ENCODE measurements at places on chromosomes 7 and 10. TPM values are rescaled to one million over a fixed set of nuclear protein-coding genes. Genes with fewer than 3 reads are reported as not detected.

The SPDYE16 gene
- not detected for total RNA-seq

The AKR1C8 gene
- total RNA-seq: not detected

The AKR1C3 gene
- 257 TPM for total RNA-seq

The CACUL1 gene
- total RNA-seq: 37.9 TPM

The KIF11 gene
- total RNA-seq: 31.6 TPM

The PDZD7 gene
- total RNA-seq: 0.19 TPM

The GRID1 gene
- total RNA-seq: 0.30 TPM

The ZNF438 gene
- total RNA-seq: 2.7 TPM

The RTKN2 gene
- 3.2 TPM for total RNA-seq

The SFRP4 gene
- total RNA-seq: 0.42 TPM

The GPNMB gene
- 12.8 TPM for total RNA-seq

The C10orf53 gene
- not detected for total RNA-seq

The SCD gene
- 159 TPM for total RNA-seq

DNA sequence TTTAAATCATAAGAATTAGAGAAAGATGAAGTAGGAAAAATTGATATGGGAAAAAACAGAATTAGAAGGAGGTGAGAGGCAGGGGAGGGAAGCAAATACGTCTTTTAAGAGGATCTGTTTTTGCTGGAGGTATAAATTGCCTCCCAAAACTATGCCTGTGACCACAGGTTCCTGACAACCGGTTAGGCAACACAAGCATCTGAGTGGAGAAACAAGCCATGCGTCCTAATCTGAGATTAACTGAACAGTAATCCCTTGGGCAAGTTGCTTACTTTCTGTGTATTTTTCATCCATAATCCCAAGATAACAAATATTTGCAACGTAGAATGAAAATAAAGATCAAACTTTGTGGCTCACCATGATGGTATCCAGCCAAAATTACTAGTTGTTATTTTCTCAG, 149.2 kb downstream of the C1GALT1 start:
- H3K4me3 ChIP-seq: no peak overlapping the region
- no peaks in the 10 kb centered on the region for H3K36me3 ChIP-seq
- DNase-seq: no peak
- H3K27ac ChIP-seq: no peak overlapping the region

DNA sequence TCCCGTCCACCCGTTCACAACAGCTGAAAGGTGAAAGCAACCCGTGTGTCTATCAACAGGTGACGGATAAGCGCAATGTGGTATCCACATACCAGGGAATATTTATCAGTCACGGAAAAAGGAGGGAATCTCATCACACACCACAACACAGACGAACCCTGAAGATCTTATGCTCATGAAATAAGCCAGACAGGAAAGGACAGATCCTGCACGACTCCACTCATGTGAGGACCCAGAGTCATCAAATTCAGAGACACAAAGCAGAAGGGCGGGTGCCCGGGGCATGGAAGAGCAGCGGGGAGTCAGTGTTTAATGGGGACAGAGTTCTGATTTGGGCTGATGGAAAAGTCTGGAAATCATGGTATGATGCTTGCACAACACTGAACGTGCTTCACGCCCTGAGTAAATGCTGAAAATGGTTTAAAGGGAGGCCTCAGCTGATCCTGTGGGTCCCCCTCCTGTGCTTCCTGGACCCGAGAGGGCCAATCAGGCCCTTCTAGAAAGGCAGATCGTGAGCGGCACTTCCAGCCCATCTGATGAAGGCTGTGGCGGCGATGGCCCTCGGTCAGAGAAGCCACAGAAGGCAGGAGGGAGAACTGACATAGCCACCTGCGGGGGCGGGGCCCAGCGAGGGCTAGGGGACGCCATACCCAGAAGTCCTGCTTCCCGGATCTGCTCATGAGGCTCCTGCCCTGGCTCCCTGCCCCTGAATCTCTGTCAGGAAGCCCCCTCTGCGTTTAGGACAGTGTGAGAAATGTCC, 19.1 kb downstream of the WDR86 start:
- no peaks in the 10 kb centered on the region for H3K36me3 ChIP-seq
- no peaks in the 10 kb centered on the region for H3K4me1 ChIP-seq
- no peak overlapping the region for H3K27ac ChIP-seq
- no peak overlapping the region for H3K4me3 ChIP-seq
- no peak for DNase-seq
- H3K27me3 ChIP-seq: no peaks in the 10 kb centered on the region

- no peaks in the 10 kb centered on the region for H3K36me3 ChIP-seq
- H3K4me3 ChIP-seq: no peak overlapping the region
- no peak for DNase-seq
Observed at GRCh38 chr10:116269619-116270018, 3.4 kb downstream of the GFRA1 start.

GRCh38 chr7:24475166-24475961, 97.9 kb upstream of the PALS2 start:
- H3K4me1 ChIP-seq: no peaks in the 10 kb centered on the region
- no peaks in the 10 kb centered on the region for H3K36me3 ChIP-seq
- H3K27me3 ChIP-seq: no peaks in the 10 kb centered on the region
- H3K27ac ChIP-seq: no peak overlapping the region
- no peak for DNase-seq

- H3K27ac ChIP-seq: no peak overlapping the region
- peaks cover 6% of the 10 kb centered on the region for H3K27me3 ChIP-seq
- H3K4me3 ChIP-seq: no peak overlapping the region
- H3K4me1 ChIP-seq: no peaks in the 10 kb centered on the region
Observed at GRCh38 chr7:45882465-45882810, 5.8 kb upstream of the IGFBP1 start.

- no peaks in the 10 kb centered on the region for H3K4me1 ChIP-seq
- H3K4me3 ChIP-seq: no peak overlapping the region
- no peak for DNase-seq
- peaks cover 6% of the 10 kb centered on the region for H3K36me3 ChIP-seq
Observed at GRCh38 chr7:32879460-32879859, 12.1 kb downstream of the KBTBD2 start.

- no peak overlapping the region for H3K27ac ChIP-seq
- DNase-seq: no peak
- H3K4me1 ChIP-seq: no peaks in the 10 kb centered on the region
- no peaks in the 10 kb centered on the region for H3K27me3 ChIP-seq
- no peak overlapping the region for H3K4me3 ChIP-seq
Observed at GRCh38 chr7:158458096-158458495, 129.5 kb downstream of the PTPRN2 start.

- no peaks in the 10 kb centered on the region for H3K36me3 ChIP-seq
- DNase-seq: no peak
- H3K27me3 ChIP-seq: no peaks in the 10 kb centered on the region
- H3K27ac ChIP-seq: no peak overlapping the region
- no peaks in the 10 kb centered on the region for H3K4me1 ChIP-seq
- H3K4me3 ChIP-seq: no peak overlapping the region
Observed at GRCh38 chr7:30983914-30984247, 20.1 kb downstream of the GHRHR start.

- no peak overlapping the region for H3K27ac ChIP-seq
- no peaks in the 10 kb centered on the region for H3K27me3 ChIP-seq
- no peaks in the 10 kb centered on the region for H3K4me1 ChIP-seq
- no peak for DNase-seq
- no peak overlapping the region for H3K4me3 ChIP-seq
Observed at GRCh38 chr10:27857616-27858015, 112.0 kb upstream of the MKX start.

DNA sequence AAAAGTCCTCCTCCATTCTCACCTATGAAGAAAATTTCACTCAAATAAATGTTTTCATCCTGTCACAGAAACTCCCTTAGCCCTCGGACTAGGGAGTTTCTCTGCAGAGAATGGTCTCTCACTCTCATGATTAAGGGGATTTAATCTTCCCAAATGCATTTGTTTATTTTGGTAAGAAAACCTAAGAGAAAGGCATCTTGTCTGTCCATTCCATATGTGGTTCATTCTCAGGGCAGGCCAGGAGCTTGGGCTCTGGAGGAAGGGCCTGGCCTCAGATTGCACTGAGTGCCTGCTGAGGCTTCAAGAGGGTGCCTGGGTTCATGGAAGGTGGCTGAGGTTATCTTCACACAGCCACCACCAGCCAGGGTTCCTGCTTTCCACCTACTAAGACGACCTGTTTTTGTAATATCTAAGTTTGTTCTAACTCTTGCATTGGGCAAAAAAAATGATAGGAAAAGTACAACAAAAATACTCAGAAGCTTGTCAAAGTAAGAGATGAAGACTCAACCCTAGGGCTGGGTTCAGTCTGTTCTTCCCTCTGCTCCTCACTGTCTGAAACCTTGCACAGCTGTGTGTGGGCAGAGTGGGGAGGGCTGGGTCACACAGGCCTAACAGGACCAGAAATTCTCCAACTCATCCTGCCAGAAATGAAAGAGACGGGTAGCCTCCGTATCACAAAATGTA, 186.7 kb downstream of the CXCL12 start:
- no peaks in the 10 kb centered on the region for H3K27me3 ChIP-seq
- H3K4me3 ChIP-seq: no peak overlapping the region
- no peaks in the 10 kb centered on the region for H3K36me3 ChIP-seq

DNA sequence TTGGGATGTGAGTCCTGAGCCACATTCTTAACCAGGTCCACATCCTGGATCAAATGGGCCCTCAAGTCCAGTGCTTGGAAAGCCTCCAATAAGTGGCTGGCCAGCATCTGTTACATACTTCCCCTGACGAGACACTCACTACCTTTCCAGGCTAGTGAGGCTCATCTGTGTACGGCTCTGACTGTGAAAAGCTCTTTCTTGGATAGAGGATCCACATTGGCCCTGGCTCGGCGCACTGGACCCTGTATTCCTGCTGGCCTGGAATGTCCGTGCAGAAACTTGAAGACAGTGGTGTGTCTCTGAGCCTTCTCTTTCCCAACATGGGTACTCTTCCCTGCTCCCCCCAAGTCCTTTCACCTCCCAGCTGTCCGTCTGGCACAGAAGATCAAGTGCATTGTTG, 35.5 kb downstream of the MYL10 start:
- H3K27me3 ChIP-seq: no peaks in the 10 kb centered on the region
- no peak overlapping the region for H3K4me3 ChIP-seq
- H3K4me1 ChIP-seq: no peaks in the 10 kb centered on the region
- H3K36me3 ChIP-seq: no peaks in the 10 kb centered on the region
- DNase-seq: no peak

DNA sequence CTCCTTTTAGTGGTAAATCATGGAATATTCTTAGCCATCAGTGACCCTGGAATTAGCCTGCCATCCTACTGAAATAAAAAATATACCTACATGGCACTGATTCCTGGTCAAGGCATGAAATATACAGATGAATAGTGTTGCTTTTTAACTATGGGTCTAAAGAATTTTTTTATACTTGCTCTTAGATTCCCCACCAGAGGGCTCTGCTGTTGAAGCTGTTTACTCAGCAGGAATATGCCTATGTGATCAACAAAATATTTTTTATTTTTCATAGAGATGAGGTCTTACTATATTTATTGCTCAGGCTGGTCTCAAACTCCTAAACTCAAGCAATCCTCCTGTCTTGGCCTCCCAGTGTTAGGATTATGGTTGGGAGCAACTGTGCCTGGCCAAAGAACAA, 13.5 kb downstream of the ZC3HC1 start:
- no peaks in the 10 kb centered on the region for H3K27me3 ChIP-seq
- H3K4me3 ChIP-seq: no peak overlapping the region
- no peak overlapping the region for H3K27ac ChIP-seq
- H3K36me3 ChIP-seq: no peaks in the 10 kb centered on the region
- DNase-seq: no peak

- H3K4me1 ChIP-seq: no peaks in the 10 kb centered on the region
- H3K4me3 ChIP-seq: no peak overlapping the region
- H3K36me3 ChIP-seq: no peaks in the 10 kb centered on the region
- H3K27me3 ChIP-seq: no peaks in the 10 kb centered on the region
Observed at GRCh38 chr10:14296065-14296709, 34.5 kb downstream of the FRMD4A start.

GRCh38 chr7:157388301-157388700, 51.5 kb downstream of the DNAJB6 start:
- no peaks in the 10 kb centered on the region for H3K27me3 ChIP-seq
- no peak overlapping the region for H3K27ac ChIP-seq
- H3K4me3 ChIP-seq: no peak overlapping the region
- no peak for DNase-seq
- peaks cover 9% of the 10 kb centered on the region for H3K36me3 ChIP-seq

GRCh38 chr7:123747620-123748141, 1.1 kb downstream of the WASL start:
- peak overlapping the region; percentile 100 for H3K27ac ChIP-seq
- H3K36me3 ChIP-seq: no peaks in the 10 kb centered on the region
- peak; percentile 81 for DNase-seq
- H3K27me3 ChIP-seq: no peaks in the 10 kb centered on the region
- H3K4me1 ChIP-seq: no peaks in the 10 kb centered on the region

- DNase-seq: no peak
- H3K27me3 ChIP-seq: no peaks in the 10 kb centered on the region
- H3K27ac ChIP-seq: no peak overlapping the region
- no peaks in the 10 kb centered on the region for H3K4me1 ChIP-seq
Observed at GRCh38 chr7:117076426-117076943, 123.2 kb downstream of the ST7 start.

DNA sequence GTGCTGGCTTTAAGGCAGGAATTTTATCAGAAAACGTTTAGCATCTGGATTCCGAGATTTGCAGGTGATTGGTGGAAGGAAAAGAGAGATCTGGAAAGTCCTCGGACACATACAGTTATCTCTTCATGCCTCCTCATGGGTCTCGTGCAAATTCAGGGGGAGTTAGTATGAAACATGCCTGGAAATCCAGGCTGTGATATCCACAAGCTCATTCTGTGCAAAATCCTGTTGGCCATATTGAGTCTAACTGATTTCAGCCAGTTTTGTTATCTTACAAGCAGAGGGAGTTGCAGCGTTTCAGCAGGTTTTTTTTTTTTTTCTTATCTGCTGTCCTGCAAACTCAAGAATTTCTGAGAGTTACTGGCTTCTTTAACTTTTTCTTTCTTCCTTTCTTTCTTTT, 411.5 kb downstream of the GALNT17 start:
- no peaks in the 10 kb centered on the region for H3K27me3 ChIP-seq
- no peaks in the 10 kb centered on the region for H3K36me3 ChIP-seq
- no peak overlapping the region for H3K4me3 ChIP-seq
- no peaks in the 10 kb centered on the region for H3K4me1 ChIP-seq
- no peak for DNase-seq

GRCh38 chr7:130272381-130273080, 5.9 kb downstream of the CPA2 start:
- no peaks in the 10 kb centered on the region for H3K27me3 ChIP-seq
- no peak for DNase-seq
- H3K4me1 ChIP-seq: no peaks in the 10 kb centered on the region
- H3K27ac ChIP-seq: no peak overlapping the region
- H3K36me3 ChIP-seq: no peaks in the 10 kb centered on the region
- H3K4me3 ChIP-seq: no peak overlapping the region

- DNase-seq: no peak
- no peaks in the 10 kb centered on the region for H3K36me3 ChIP-seq
- no peaks in the 10 kb centered on the region for H3K27me3 ChIP-seq
- no peak overlapping the region for H3K27ac ChIP-seq
- no peaks in the 10 kb centered on the region for H3K4me1 ChIP-seq
Observed at GRCh38 chr10:131061216-131061615, 250.3 kb downstream of the TCERG1L start.

DNA sequence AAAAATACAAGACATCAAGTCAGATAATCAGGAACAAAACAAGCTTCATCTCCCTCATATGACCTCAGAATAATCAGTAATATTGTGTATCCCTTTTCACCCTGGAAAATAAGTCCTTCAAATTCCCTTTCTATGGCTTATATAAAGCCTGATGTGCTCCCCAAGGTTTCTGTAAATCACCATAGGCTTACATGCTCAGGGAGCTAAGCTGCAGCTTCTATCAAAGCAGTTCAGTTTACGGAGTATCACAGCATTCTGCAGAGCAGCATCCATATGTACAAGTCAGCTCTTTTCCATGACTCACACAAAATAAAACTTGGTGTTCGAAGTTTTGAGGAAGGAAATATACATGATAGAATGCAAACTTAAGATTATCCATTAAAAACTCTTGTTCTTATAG, 225.6 kb downstream of the LRRTM3 start:
- no peak overlapping the region for H3K4me3 ChIP-seq
- no peaks in the 10 kb centered on the region for H3K4me1 ChIP-seq
- H3K36me3 ChIP-seq: no peaks in the 10 kb centered on the region
